Endothelial cell of coronary artery (primary cell): ENCODE measurements at places on chromosomes 3 and 15. TPM values are rescaled to one million over a fixed set of nuclear protein-coding genes. Genes with fewer than 3 reads are reported as not detected.

GPR149 gene
- total RNA-seq, result not detected in 2 replicates

EBLN2 gene
- total RNA-seq, result 4.4 and 7.2 TPM in 2 replicates

TIGIT gene
- not detected in 2 replicates for total RNA-seq

GPR27 gene
- not detected in 2 replicates for total RNA-seq

C3orf80 gene
- total RNA-seq, result under 0.01 and 0.09 TPM in 2 replicates

KPNA4 gene
- 39.5 and 43.1 TPM in 2 replicates for total RNA-seq
